ENCODE measurements at places on chromosomes 7 and 10. TPM values are rescaled to one million over a fixed set of nuclear protein-coding genes. Genes with fewer than 3 reads are reported as not detected.

Gene ADARB2
- total RNA-seq = 0.33 TPM

Gene FBXO24
- not detected for total RNA-seq

- no peak for DNase-seq
These were observed 94.4 kb downstream of the GLRX3 start for GRCh38 chr10:130230611-130231010.

DNA sequence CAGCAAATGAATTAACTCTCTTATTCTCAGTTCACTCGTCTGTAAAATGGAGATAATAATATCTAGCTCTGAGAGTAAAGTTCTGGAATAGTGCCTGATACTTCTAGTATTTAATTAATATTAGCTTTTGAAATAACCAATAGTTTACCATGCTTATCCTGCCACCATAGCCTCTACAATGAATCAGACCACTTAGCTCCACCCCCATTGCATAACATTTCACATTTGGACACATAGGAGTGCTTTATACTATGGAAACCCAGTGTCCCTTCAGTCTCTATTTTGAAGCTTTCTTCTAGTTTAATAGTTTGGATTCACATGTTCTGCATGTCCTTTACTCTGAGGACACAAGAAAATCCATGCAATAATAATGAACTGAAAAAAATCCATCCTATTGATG lies 427.3 kb upstream of the C7orf33 start:
- DNase-seq = no peak

DNA sequence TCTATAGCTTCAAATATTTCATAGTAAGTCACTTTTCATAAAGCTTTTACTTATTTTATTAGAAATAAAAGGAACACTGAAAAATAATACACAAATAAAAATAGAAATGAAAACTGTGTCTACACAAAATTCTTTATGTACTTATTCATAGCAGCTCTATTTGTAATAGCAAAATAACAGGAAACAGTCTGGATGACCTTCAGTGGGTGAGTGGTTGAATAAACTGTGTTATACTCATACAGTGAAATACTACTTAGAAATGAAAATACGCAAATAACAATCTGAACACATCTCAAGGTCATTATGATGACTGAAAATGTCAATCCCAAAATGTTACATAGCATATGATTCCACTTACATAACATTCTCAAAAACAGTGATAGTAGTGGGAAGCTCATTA lies 138.7 kb upstream of the PCLO start:
- no peak for DNase-seq

Gene PLCE1
- total RNA-seq = 28.1 TPM

DNA sequence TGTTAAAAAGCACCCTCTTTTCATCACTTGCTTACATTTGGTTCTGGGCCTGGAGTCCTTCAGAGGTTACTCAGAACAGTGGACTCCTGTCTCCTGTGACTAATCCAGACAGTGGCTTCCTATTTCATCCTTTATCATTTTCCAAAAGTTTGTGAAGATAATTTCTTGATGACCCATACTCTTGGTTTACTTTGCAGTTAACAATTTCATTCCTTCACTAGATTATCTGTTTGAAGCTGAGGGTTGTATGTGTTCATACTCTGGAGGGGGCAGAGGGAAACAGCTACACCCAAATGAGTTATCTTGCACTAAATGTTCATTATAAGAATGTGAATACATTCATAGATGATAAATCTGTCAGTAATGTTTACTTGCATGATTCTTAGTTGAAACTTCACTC lies 124.7 kb downstream of the ZNF248 start:
- no peak for DNase-seq
